Omental fat pad (tissue), 4 donors: ENCODE measurements at places on chromosomes 2 and 18.

GRCh38 chr2:84919885-84920580 is 14.6 kb downstream of the TMSB10 start:
- DNase-seq: no peak

DNA sequence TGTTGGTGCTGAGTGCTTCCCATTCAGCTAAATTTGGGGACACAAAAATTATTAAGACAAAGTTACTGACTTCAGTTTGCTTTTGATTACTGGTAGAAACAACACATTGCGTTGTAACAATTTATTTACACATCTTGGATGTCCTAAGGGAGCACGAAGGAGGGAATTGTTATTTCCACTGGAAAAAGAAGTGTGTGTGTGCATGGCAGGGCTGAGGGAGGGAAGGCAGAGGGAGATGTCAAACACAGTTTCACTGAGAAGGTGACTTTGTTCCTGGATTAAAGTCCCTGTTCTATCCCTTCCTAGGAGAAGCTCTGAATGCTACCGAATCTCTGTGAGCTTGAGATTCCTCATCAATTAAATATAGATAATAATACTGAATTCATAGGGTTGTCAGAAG is 3.8 kb upstream of the CDH20 start:
- no peak for DNase-seq

GRCh38 chr18:52933356-52933755 is 593.4 kb downstream of the DCC start:
- DNase-seq: no peak

DNA sequence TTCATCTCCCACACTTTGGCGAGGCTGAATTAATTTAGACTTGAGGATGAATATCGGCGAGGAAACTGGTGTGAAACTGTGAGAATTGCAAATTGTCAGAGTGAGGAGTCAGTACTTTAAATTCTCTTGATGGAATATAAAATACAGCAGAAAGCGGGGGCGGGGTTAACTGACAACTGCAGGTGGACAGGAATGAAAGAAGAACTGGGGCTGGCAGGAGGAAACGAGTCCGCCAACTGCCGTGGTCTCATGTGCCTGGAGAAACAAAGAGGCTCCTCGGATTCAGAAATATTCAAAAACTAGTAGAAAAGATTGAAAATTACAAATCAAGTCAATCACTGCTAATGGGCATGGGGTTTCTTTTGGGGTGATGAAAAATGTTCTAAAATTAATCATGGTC is 44.3 kb downstream of the MOGAT1 start:
- DNase-seq: no peak

DNA sequence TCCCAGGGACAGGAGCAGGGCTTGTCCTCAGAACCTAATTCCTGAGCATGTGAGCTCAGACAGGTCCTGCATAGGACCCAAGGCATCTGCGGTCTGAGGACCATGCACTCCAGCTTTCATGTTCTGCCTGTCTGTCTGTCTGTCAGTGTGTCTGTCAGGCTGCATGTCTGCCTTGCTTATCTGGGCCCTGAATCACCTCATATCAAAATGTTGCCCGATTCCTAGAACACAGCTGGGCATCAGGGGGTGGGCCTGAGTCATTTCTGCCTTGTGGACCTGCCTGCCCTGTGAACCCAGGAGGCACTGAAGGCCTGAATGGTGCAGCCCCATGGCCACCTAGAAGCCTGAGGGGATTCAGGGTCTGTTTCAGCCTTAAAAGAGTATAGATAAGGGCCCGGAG is 22.1 kb downstream of the INHBB start:
- no peak for DNase-seq

DNA sequence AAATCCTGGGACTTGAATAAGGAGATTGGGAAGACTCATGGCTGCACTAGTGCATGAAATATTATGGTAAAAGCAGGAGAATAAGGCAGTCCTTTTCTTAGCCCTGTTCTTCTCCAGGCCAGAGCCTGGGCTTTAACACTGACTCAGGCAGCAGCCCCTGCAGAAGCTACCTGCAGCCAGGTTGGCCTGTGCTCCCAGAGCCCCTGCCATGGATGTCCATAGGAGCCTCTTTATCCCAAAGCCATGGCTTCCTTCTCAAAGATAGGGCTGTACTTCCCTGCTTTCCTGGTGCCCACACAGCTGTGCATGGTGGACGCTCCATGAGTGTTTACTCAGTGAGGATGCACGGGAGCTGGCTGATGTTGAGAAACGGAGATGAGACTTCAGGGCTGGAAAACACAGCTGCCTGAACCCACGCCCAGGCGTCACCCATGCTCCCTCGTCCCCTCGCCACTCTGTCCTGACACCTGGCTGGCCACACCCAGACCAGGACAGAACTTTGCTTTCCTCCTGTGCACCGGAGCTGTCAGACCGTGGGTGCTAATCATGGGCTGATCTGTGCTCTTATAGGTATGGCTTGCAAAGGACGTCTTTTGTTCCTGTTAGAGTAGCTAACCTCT is 135.5 kb downstream of the GLI2 start:
- DNase-seq: no peak

- no peak for DNase-seq
Observed at GRCh38 chr18:21458310-21458709, 142.2 kb downstream of the ESCO1 start.

DNA sequence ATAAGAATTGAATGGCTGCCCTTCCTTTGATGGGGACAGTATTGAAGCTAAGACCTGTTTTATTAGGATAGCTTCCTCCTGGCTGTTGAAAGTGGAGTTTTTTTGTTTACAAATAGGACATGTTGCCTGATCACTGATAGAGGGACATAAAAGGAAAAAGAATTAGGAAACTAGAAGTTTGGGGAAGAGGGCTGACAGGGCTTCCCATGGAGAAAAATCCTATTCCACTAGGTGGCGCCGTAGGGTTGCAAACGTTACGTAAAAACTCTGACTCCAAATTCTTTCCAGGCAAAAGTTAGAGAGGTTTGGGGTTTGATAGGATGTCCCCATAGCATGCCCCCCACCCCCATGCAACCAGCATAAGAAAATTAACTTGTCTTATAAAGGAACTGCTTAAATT is 11.1 kb upstream of the RBFA start:
- no peak for DNase-seq

GRCh38 chr2:17815468-17816184 is 634 bp upstream of the MSGN1 start:
- DNase-seq: no peak

GRCh38 chr2:42752314-42752713 is 11.6 kb downstream of the OXER1 start:
- no peak for DNase-seq

- DNase-seq: no peak
Observed at GRCh38 chr2:61538920-61539520, 864 bp upstream of the XPO1 start.

GRCh38 chr18:9559253-9559652 is 55.1 kb downstream of the PPP4R1 start:
- DNase-seq: no peak

GRCh38 chr2:118246726-118247125 is 158.5 kb downstream of the INSIG2 start:
- no peak for DNase-seq

DNA sequence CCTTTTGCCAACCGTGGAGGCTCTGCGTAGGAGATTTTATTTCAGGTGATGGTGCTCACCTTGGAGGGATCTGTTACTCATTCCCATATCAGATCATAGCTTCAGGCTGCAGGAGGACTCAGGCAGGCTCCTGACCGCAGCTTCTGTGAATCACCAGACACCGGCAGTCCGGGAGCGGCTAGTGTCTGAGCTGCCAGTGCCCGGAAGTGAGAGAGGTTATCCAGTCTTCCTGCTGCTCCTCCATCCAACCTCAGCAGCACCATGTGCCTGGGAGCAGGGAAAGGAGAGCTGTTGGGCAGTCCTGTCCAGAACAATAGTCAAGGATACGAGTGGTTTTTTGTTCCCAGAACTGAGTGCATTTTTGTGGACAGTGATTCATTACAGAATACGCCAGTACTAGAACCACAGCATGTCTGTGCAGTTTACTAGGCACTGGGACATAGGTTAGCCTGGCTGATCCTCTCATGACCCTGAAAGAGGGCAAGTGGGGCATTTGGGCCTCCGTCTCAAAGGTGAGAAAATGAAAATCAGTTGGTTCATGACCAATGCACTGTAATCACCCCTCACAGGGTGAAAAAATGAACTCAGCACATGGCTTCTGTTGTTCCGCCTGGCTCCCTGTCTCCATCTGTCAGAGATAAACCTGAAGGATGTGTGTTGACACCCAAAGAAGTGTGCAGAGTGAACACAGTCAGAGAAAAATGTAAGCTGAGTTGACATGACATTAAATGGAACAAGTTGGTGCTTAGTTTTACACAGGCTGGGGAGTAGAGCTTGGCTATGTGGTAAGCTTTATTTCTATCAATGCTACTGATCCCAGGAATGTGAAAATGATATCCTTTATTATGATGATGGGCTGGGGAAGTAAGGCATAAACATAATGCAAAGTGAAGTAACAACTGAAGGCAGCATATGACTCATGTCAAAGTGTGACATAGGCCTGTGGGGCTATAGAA is 12.2 kb downstream of the FHOD3 start:
- no peak for DNase-seq

DNA sequence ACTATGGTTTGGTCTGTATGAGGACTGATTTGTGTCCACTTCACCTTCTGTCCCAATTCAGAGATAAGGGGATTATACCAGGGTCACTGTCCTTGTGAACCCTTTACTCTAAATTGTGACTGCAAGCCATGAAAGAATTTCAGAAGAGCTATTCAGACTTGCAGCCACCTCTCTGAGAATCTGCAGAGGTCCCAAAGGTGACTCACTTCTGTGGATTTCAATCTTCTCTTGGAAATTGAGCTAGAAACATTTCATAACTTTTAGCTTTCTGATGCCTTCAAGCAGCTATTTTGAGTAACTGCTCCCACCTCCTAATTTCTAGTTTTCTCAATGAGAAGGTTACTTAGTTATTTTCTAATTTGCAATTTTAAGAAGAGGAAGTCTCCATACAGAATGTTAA is 1242.4 kb upstream of the ACVR2A start:
- DNase-seq: no peak

DNA sequence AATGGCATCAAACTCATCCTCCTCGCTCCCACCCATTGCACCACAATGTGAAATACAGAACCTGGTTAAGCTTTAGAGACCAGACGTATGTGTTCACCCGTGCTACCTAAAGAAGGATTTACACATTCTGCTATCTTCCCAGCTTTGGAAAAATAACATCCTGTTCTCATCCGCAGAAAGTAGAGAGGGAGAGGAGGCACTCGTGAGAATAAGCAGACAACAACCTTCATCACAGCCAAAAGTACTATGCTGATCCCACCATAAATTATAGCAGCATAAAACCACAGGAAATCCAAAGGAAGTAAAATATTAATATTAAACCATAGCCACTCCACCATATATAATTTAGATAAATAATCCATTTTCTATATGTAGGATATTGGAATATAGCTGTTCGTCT is 111.7 kb upstream of the NRP2 start:
- DNase-seq: no peak

- DNase-seq: no peak
Observed at GRCh38 chr18:59132810-59133465, 6.7 kb upstream of the SEC11C start.

GRCh38 chr2:224183086-224183485 is 144.0 kb upstream of the SERPINE2 start:
- DNase-seq: no peak

DNA sequence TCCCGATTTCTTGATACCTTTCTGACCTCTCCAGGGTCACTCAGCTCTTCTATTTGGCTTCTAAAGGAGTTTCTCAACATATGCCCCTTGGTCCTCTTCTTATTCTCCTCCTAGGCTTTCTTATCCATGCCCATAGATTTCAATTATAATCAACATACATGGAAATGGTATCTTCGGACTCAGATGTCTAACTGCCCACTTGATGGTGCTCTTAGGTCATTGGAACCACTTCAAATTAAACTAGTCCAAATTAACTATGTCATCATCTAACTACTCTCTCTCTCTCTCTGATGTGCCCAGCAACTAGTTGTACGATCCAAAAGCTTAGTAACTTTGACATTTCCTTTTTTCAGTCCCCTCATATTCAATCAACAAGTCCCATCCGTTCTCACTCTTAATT is 43.2 kb upstream of the GPR75 start:
- no peak for DNase-seq

DNA sequence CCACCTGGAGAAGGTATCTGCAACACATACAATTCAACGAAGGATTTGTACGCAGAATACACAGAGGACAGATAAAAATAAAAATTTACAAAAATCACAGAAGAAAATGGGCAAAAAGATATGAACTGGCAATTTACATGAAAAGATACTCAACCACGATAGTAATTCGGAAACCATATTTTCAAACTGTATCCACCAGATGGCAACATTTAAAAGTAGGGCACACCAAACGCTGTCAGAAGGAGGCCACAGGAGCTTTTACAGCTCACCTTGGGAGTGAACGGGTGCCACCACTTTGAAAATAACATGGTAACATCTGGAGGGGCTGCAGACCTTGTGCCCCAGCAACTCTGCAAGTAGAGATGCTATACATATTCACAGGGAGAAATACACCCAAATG is 9.8 kb downstream of the KIF1A start:
- no peak for DNase-seq

DNA sequence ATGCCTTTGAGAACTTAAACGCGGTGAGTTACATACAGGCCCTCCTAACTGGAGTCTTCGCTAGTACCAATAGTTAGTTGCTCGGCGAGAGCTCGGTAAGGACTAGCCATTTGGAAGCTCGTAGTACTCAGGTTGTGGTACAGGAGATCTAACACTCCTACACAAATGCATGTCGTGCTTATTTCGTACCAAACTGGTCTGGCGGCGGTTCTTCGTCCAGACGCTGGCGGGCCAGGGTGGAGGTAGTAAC is 346 bp upstream of the VRK2 start:
- DNase-seq: no peak

DNA sequence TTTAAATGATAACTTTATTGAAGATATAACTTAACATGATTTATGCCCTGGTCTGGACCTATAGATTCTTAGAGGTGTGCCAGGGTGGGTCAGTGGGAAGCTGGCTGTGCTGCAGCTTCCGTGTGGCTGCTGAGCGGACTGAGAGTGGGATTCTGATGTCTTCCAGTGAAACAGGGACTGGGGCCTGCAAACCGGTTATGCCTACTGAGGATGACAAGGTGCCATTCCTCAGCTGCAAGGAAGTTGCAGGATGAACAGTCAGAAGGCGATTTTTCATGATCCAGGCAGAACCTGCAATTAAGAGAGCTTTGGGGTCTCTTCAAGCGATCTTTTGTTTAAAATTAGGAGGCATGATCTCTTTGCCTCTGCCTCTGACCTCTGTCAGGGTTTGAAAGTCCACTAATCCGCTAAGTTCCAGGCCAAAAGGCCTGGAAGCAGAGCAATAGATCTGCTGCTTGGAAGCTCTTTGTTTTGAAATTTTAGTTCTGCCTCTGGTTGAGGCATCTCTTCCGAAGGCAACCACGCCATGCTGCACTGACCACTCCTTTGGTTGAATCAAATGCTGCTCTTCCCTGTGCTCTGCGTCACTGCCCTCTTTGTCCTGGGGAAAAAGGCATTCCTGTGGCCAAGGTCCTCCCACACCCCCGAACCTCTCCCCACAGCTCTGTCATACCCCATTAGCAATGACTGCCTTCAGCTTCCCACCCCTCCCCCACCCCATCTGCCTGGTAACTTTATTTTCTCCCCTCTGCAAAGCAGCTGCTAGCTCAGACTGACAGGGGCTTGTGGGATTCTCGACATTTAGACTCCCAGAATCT is 2.0 kb downstream of the TMEM169 start:
- no peak for DNase-seq

- no peak for DNase-seq
Observed at GRCh38 chr2:229401171-229401865, 130.2 kb upstream of the PID1 start.
